ENCODE measurements at places on chromosomes 6 and 20. TPM values are rescaled to one million over a fixed set of nuclear protein-coding genes. Genes with fewer than 3 reads are reported as not detected.

The PSMB9 gene
- 5.2 TPM for polyA plus RNA-seq

The MAP7 gene
- not detected for polyA plus RNA-seq

The PTK6 gene
- 0.40 TPM for polyA plus RNA-seq

The HTR1B gene
- polyA plus RNA-seq, result not detected

The SIRPB1 gene
- 0.76 TPM for polyA plus RNA-seq

The PPP1R16B gene
- 4.2 TPM for polyA plus RNA-seq

The POM121L2 gene
- not detected for polyA plus RNA-seq

The COL20A1 gene
- 4.7 TPM for polyA plus RNA-seq

The DEFB132 gene
- polyA plus RNA-seq, result not detected

The TLDC2 gene
- polyA plus RNA-seq, result not detected

The STX11 gene
- 2.4 TPM for polyA plus RNA-seq

The PPP1R3G gene
- polyA plus RNA-seq, result 1.4 TPM

The KIFC1 gene
- polyA plus RNA-seq, result 23.6 TPM

The ACSS1 gene
- 33.5 TPM for polyA plus RNA-seq

The ID4 gene
- polyA plus RNA-seq, result 5.8 TPM

The NKAPL gene
- 1.5 TPM for polyA plus RNA-seq

The UNC5CL gene
- 15.4 TPM for polyA plus RNA-seq

The CCN2 gene
- 85.6 TPM for polyA plus RNA-seq

The GABRR2 gene
- polyA plus RNA-seq, result 1.9 TPM

The GABRR1 gene
- polyA plus RNA-seq, result 0.90 TPM

DNA sequence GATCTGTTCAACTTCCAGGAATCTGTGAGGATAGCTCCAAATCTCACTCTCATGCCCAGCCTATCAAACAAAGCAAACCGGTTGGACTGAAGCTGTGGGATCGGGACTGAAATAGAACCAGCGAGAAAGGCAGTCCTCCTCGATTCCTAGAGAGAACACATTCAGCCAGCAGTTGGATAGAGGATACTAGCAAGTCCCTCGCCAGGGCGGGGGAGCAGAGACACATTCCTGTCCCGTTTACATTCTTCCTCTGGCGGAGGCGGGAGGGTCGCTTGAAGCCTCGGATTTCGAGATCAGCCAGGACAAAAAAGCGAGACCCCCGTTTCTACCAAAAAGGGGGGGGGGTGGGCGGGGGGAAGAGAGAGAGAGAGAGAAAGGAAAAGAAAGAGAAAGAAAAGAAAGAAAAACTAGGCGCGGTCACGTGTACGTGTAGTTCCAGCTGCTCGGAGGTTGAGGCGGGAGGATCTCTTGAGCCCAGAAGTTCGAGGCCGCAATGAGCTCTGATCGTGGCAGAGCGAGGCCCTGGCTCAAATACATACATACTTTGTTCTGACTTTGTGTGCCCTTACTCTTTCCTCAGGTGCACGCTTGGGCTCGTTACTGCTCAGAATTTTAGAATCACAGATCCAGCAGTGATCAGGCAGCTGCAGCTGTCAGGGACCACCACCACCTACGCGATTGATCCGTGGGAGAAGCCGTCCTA is 19.5 kb downstream of the ZNF311 start:
- DNase-seq, result peak; percentile 94

- DNase-seq, result no peak
Measured at GRCh38 chr20:14235355-14235754, 102.1 kb downstream of the FLRT3 start.

DNA sequence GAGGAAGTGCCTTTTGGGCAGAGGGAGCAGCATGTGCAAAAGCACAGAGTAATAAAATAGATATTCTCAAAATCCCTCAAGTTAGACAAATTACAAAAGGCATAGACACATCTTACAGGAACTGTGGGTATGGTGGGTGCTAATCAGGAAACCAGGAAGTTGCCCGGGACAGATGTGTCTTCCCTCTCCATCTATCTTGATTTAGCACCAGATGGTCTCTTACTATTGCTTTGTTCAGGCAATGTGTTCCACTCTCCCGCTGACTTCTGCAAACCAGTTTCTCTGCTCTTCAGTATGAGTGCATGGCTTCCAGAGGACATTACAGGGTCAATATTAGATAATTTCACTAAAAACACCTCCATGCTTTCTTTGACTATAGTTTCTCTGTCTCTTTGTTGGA is 13.2 kb downstream of the CITED2 start:
- DNase-seq, result no peak

DNA sequence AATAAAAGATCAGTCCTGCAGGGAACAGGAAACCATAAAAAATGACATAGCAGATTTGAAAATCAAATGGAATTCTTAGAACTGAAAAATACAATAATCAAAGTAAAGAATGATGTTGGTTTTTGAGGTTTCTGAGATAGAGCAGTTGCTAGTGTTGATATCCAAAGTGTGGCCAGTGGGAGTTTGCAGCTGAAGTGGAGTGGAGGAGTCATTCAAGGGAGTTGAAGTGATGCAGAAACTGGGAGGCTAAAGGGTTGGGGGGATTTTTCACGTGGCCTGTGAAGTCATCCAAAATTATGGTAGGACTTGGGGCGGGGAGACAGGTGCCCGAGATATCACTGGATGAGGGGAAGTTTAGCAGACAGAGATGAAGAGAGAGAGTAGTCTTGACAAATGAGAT is 123.6 kb downstream of the CDC5L start:
- DNase-seq, result no peak

GRCh38 chr6:135383301-135383700 is 114.2 kb downstream of the AHI1 start:
- no peak for DNase-seq

DNA sequence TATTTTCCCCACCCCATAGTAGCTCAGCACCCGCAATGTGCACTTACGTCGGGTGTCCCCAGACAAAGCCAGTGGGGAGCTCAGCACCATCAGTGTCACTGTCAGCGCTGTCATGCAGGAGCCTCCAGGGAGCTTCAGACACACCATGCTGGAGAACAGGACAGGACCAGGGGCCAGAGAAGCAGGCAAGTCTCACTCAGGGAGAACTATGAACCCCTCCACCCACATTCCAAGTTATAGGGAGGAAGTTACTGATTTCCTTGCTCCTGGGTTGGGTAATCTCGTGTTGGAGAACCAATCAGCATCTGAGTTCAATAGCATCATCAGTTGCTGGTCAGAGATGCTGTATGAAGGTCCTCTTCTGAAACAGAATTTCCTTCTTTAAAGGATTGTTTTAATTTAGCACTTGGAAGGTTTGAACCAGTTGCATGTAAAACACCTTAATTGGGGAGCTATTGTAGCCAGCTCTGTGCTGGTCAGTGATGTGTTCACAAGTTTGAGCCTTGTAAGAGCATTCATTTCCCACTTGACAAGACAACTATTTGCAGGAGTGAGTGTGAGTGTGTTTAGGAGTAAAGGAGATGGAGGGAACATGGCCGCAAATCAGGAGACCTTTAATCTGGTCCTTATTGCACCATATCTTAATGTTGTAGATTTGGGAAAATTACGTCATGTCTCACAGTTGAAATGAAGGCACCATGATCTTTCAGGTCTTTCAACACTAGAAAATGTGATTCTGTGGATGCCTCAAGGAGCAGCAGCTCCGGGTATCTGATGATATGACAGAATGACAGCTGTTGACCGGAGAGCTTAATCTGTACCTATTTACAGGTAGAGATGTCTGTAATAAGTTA is at the start of gene HLA-DRB1:
TSS of gene HLA-DRB1 (minus strand) at position 253 of the 854 bp plus-strand sequence. CDS start at position 147, 106 bp downstream.
- DNase-seq, result no peak

GRCh38 chr20:47303736-47304135 is 52.8 kb downstream of the ZMYND8 start:
- no peak for DNase-seq

DNA sequence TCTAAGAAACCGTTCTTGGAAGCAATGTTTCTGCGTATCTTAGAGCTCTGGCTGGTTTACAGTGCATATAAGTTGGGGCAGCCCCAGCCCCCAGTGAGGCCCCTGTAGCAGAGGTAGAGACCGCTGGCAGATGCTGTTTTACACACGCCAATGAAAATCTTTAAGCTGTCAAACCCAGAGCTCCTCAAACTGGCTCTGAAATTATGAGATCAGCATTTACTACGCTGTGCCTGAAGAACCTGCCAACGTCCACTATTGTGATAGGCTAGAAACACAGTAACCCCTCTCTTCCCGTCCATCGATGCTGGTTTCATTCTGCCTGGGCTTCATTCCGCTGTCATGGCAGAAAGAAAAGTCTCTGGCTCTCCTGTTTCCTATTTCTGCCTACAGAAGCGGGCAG is 160.6 kb downstream of the SMOC2 start:
- no peak for DNase-seq

GRCh38 chr6:147782302-147782701 is 273.8 kb downstream of the SAMD5 start:
- no peak for DNase-seq

GRCh38 chr20:35012227-35013069 is 56.8 kb downstream of the MYH7B start:
- no peak for DNase-seq

- no peak for DNase-seq
Measured at GRCh38 chr20:44166477-44166876, 20.5 kb downstream of the JPH2 start.

- no peak for DNase-seq
Measured at GRCh38 chr6:93584300-93584699, 164.9 kb upstream of the EPHA7 start.

DNA sequence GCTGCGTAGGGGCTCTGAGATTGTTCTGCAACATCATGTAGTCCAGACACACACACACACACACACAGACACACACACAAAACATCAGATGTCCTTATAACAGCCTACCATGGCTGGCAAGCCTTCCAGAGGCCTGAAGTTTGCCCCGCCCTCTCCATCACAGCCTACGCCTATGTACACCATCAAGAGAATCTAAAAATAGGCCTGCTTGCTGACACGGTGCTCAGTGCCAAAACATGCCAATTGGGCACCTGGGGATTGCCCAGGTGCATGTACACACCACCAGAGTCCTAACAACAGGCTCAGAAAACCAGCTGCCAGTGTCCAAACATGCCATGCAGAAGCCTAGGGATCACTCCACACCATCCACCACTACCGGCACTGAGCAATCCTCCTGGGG is 391.7 kb upstream of the SPTLC3 start:
- no peak for DNase-seq

GRCh38 chr6:37155394-37156312 is 14.3 kb upstream of the PIM1 start:
- DNase-seq, result no peak

DNA sequence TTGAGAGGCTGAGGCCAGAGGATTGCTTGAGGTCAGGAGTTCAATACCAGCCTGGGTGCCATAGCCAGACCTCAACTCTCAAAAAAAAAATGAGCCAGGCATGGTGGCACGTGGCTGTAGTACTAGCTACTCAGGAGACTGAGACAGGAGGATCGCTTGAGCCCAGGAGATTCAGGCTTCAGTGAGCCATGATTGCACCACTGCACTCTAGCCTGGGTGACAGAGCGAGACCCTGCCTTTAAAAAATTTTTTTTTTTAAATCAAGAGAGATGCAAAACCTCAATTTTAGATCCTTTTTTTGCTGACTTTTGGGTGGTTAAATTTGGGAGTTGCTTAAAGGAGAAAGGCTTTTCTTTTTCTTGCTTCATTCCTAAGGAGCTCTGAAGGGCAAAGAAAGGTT is 70.9 kb downstream of the DHX35 start:
- no peak for DNase-seq

- DNase-seq, result no peak
Measured at GRCh38 chr6:1659816-1660215, 50.1 kb downstream of the FOXC1 start.

DNA sequence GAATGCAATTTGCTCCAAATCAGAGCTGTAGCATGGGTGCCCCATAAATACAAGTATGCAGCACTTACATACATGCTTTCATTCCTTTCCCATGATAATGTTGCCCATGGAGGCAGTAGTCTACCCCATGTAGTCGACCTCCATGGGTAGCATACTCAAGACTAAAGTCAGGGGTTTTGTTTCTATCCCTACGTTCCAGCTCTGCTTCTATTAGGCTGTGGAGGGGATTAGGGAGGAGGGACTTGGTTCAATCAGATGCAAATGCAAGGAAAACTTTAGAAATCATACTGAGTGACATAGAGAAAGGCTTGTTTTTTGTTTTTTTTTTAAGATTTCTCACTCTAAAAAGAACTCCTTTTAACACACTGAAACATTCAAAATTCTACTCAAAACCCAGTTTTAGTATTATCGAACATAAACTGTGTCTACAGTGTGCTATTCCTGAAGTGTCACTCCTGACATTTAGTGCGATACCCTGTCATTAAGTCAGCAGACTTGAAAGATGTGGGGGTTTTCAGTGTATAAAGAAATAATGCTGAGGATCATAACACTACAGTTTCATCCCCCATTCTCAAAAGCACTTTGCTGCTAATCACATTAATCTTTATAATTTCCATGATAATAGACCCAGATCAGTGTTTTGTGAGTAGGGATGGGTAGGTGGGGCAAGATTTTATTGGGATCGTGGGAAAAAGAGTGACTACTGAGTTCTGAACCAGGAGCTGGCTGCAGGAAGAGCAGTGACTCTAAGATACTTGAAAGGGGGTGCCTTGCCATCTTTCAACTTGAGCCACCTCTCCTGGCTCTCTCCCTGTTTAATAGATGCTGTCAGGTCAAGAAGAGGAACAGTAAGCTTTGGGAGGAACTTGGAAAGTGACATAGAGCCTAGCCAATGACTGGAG is 40.4 kb upstream of the SCML4 start:
- DNase-seq, result no peak

DNA sequence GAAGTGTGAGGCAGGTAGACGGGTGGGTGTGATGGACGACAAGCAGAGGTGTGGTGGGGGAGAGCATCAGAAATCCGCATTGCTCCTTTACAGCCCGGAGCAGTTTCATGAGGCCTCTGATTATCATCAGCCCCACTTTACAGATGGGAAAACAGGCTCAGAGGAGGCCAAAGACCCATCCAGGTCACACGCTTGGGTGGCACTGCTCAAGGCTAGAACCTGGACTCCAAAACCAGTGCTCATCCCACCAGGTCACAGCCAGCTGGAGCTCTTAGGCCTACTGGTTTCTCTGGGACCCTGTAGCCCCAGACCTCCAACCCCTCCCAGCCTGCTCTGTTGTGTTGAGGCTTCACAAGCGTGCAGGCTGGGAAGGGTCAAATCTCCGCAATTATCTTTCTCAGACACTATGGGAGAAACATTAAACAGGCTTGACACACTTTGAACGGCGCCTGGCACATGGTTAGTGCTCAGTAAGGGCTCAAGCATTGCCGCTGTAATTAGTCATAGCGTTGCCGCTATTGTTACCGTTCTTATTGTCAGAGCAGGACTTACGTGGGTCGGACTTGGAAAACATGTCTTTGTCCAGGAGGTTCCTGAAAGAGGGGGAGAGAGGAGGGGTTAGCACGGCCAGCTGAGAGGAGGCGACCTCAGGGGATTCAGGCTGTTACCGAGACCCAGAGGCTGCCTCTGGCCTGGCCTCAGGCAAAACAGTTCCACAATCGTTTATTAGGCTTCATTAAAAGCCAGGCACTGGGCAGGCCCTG is 16.6 kb downstream of the CPNE5 start:
- DNase-seq, result no peak

- no peak for DNase-seq
Measured at GRCh38 chr6:110662490-110663211, 152.6 kb downstream of the CDK19 start.

- no peak for DNase-seq
Measured at GRCh38 chr6:63685446-63686379, 50.1 kb downstream of the PHF3 start.

GRCh38 chr6:24649691-24650090 is 3.7 kb upstream of the KIAA0319 start:
- no peak for DNase-seq
